Glutamatergic neuron (in vitro differentiated cells): ENCODE measurements at places on chromosomes 6 and 20.

- no peak for DNase-seq
Observed at GRCh38 chr6:144104488-144104887, 9.1 kb upstream of the SF3B5 start.

- DNase-seq = no peak
Observed at GRCh38 chr6:129073691-129074395, 190.9 kb downstream of the LAMA2 start.

GRCh38 chr6:146581968-146582367, 16.8 kb upstream of the ADGB start:
- no peak for DNase-seq

DNA sequence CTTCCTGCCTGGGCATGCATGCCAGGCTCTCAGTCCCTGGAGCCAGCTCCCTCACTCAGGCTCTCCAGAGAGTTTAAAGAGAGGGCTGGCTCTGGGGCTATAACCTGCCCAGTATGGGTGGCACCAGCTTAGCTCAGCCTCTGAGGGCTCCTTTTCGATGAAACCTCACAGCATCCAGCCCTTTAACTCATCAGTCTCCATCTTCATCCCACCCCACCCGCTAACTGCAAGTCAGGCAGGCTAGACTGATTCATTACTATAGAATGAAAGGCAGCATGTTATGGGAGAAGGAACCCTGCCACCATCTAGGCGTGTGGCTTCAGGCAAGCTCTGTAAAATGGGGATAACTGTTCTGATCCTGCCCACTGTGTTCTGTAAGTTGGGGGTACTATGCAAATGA, 53.5 kb downstream of the RAB44 start:
- DNase-seq = no peak
